ENCODE measurements at places on chromosomes 7 and 10.

- DNase-seq, result no peak
Measured at GRCh38 chr7:74619235-74619860, 38.2 kb upstream of the GTF2I start.

- DNase-seq, result no peak
Measured at GRCh38 chr10:59801171-59801570, 47.9 kb upstream of the MRLN start.

DNA sequence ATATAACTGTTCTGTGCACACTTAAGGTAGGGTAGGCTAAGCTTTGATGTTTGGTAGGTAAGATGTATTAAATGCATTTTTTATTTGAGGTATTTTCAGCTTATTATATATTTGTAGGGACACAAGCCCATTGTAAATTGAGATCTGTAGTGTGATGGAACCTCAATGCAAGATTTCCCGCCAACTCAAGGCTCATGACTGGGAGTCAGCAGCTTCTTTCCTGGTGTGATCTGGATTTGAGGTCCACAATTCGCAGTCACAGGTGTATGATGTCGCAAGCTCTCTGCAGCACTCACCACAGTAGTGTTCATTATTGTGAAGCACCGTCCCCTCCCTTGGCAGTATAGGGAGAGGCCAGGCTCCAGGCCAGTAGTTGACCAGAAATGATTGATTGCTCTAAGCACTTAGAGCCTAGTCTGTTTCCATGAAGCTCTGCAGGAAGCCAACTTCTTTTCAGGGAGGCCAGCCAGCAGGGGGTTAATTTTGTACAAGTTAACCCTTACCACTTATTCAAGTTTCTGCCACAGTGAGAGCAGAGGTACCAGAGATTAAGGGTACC, 54.9 kb downstream of the SEM1 start:
- no peak for DNase-seq

GRCh38 chr10:132399117-132400035, 2.4 kb downstream of the PWWP2B start:
- DNase-seq, result no peak

- no peak for DNase-seq
Measured at GRCh38 chr7:129359176-129359575, 75.1 kb upstream of the STRIP2 start.

GRCh38 chr7:116447436-116447835, 52.1 kb upstream of the CAV2 start:
- no peak for DNase-seq

DNA sequence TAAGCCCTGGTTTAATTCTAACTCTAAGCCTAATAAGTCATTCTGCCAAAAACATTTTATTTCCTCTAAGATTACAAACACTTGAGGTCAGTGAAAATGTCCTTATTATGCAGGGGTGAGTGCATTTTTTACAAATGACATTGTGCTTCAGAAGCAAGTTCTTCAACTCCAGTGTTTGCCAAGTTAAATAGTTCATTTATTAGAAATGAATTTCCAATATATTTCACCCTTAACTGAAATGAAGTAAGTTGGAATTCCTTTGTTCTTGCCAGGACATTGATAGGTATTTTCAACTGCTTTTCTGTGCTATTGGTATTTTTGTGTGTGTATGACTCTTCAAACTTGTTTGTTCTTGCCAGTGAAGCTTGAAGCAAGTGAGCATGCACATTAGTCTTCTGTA, 89.5 kb upstream of the CCDC6 start:
- no peak for DNase-seq

- no peak for DNase-seq
Measured at GRCh38 chr7:52920977-52921376, 114.5 kb upstream of the POM121L12 start.

DNA sequence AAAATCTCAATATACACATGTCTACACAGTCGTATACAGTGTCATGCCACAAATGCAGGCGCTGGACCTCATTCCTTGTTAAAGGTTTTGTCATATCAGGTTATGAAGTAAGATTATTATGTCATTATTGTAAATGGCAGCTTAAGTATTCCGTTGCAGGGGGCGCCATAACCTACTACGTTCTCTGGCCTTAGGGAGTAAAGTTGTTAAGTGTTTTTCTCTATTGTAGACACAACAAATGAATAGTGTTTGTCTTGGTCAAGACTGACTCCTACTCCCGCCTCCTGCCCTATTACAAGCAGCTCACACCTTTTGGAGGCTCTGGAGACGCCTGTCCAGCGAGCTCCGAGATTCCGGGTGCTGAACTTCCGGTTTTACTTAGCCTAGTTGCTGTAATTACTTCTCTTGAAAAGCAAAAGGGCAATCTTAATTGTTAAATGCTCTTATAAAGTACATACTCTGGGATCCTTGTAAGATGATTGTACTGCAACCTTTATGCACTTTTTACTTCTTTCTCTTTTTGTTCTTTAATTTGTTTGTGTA, 994 bp downstream of the GATAD1 start:
- DNase-seq, result peak; percentile 35

GRCh38 chr10:60555700-60556099, 166.0 kb upstream of the ANK3 start:
- DNase-seq, result no peak

DNA sequence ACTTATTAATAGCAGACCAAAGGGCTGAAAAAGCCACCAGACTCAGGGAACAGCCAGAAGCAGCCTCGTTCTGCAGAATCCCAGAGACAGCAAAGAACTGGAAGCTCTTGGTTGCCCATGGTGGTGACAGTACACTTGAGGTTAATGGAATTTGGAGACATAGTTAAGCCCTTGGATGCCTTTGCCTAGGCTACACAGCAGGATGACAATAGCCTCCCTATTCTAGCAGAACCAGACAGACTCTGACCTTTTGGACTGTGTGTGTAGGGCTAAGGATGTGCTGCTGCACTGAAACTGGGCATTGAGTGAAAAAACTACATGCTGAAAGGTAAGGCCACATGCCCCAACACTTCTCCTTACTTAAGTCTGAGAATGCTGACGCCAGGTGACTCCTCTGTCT, 22.7 kb downstream of the OTUD1 start:
- DNase-seq, result no peak

DNA sequence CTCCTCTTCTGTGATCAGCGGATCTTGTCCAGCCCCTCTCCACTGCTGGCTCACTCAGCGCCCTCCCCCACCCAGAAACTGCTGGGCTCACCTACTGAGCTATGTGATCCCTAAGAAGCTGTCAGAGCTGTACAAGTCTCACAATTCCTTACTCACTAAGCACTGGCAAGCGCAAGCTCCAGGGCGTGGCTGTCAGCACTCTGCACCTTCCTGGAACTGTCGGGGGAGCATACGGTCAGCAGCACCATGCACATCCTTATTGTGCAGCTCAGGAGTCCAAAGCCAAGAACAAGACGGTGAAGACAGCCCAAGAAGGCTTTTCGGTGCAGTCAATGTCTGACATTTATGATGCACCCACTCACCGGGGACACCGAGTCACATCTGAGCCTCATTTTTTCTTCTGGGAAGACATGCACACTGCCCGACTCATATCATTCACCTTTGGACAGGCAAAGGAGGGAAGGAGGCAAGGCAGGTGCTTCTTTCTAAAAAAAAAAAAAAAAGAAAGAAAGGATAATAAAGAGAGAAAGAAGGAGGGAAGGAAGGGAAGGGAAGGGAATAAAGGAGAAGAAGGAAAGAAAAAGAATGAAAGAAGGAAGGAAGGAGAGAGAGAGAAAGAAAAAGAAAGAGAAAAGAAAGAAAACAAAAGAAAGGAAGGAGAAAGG, 56.3 kb downstream of the ASB13 start:
- DNase-seq, result no peak

- no peak for DNase-seq
Measured at GRCh38 chr7:157409149-157409752, 72.4 kb downstream of the DNAJB6 start.

Measured in stimulated activated CD4-positive, alpha-beta T cell treated with anti-CD3 and anti-CD28 coated beads, Interleukin-2, amount 100 ng/mL, for 48 hours (primary cell).